ENCODE measurements at places on chromosomes 3 and 15.

GRCh38 chr15:74055804-74056203 lies 26.5 kb downstream of the GOLGA6A start:
- DNase-seq = no peak

- DNase-seq = no peak
Observed at GRCh38 chr3:192812743-192813383, 85.5 kb upstream of the FGF12 start.

GRCh38 chr3:5675319-5675718 lies 487.8 kb downstream of the EDEM1 start:
- DNase-seq = no peak

DNA sequence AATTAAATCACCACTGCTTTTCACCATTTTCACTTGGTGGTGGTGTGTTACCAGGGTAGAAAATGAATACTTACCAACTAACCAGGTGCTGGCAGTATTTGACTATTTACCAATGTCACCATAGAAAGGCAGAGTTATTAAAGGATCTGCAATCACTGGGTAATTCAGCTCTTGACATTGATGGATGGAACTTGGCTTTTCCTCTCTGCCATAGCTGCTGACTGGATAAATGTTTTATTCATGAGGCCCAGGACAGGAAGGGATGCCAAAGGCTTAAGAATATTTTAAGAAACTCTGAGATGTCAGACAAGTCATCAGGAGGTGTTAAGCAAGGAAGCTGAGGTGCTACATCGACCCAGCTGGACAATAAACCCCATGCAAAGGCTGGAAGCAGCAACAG lies 495.5 kb upstream of the CFAP20DC start:
- no peak for DNase-seq

DNA sequence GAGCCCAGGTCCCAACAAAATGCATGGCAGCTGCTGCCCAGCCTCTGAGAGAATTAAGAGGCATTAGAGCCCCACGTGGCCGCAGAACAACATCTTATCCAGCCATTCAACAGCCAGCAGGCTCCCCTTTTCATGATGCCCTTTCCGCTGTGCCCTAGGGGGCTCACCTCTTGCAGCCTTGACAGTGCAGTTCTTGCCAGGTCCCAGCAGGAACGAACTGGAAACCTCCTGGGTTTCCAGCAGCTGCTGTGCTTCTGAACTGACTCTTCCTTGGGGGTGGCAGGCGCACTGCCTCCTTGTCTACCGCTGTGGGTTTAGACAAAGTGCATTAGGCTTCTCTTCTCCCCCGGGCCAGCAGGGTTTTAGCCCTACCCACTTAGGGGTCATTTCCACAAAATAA lies 85.2 kb downstream of the FAM174B start:
- no peak for DNase-seq

DNA sequence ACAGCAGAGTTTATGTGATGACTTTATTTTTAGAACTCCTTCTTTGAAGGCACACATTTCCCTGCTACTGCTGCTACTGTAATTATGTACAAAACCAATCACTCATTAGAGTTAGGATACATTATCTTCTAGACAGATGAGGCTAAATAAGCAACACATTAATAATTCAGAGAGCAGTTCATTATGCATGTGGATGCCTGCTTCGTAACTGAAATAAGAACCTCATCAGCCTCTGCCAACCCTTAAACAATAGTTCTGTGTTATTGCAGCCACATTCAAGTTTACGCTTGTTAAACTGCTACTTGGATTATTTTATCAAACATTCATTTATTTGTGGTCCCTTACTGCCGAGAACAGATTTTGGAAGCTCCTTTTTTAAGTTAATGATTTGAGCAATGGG lies 52.5 kb upstream of the C15orf61 start:
- DNase-seq = no peak

- DNase-seq = no peak
Observed at GRCh38 chr15:31478702-31479221, 152.1 kb downstream of the KLF13 start.

- no peak for DNase-seq
Observed at GRCh38 chr15:50783411-50783810, 17.9 kb upstream of the SPPL2A start.

- no peak for DNase-seq
Observed at GRCh38 chr3:194277104-194277785, 73.9 kb downstream of the CPN2 start.

DNA sequence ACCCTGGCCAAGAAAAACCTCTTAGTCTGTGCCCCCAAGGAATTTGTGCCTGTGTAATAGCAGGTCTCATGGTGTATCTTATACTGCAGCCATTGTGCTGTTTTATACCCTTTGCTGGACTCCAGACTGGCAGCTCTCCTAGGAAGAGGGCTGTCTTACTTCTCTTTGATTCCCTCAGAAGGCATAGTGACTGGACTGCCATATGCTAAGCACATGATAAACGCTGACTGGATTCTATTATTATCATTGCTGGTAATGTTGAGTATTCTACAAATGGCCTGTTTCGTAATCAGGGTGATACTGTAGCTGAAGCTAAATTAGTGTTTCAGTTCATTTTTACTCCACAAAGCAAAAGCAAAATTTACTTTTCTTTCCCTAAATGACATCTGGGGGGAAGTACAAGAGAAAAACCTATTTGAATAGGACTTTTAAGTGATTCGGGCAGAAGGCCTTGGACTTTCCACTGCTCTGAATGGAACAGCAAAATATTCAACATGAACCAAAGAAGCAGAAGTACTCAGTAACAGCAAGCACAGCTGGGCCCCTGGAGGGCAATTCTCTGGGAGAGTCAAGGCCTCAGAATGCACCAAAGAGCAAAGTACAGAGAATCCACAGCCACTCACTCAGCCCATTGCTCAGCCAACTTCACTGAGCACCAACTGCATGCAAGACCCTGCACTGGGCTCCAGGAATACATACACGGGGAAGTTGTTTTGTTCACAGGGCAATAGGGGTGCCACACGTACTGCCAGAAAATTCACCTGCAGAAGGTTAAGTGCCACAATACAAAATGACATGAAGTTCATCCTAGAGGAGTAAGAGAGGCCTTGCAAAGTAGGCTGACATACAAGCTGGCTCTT lies 7.9 kb upstream of the BCL2A1 start:
- no peak for DNase-seq

DNA sequence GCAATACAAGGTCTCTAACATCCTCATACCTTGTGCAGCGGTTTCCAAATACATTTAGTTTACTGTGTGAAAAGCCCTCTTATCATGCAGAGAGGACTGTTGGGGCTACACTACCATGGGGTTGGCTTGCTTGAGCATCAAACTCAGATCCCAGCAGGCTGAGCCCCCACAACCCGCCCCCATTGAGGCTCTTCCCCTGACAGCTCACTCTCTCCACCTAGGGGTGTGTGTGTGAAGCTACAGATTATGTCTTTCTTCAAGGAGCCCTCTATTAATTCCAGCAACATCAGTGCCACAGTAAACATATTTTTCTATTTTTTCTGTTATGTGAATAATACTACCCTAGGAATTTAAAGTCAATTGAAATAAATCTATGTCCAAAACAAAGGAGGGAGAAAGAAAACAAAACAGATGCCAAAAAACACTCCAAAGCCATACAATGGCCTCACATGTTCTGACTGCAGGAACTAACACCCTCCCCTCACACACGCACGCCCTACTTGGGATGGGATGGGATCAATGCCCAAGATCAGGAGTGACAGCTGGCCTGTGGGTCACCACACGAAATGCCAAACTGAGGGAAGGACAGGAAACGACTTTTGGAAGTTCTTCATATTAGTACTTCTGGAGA lies 14.7 kb downstream of the TM4SF4 start:
- DNase-seq = no peak

GRCh38 chr15:80925597-80926059 lies 64.0 kb downstream of the MESD start:
- DNase-seq = no peak

- DNase-seq = no peak
Observed at GRCh38 chr3:23055733-23056376, 147.3 kb upstream of the UBE2E2 start.

GRCh38 chr3:140273542-140274195 lies 338.7 kb downstream of the CLSTN2 start:
- DNase-seq = no peak

DNA sequence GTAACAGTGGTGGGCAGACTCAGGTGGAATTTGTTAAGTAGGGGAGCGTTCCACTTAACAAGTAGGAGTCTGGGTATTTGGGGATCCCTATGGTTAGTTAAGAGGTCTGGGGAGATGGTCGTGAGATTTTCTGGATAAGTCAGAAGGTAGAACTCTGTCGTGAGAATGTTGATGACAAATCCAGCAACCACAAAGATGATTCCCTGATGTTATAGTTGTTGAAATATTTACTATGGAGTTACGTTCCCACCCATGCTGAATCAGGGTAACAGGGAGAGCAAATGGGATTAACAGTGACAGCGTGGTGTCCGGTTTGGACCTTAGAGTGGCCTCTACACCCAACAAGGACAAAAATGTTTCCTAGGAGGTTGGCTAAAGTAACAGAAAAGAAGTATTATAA lies 110.8 kb downstream of the MFSD1 start:
- no peak for DNase-seq

- DNase-seq = no peak
Observed at GRCh38 chr3:140629357-140630137, 48.3 kb upstream of the TRIM42 start.

DNA sequence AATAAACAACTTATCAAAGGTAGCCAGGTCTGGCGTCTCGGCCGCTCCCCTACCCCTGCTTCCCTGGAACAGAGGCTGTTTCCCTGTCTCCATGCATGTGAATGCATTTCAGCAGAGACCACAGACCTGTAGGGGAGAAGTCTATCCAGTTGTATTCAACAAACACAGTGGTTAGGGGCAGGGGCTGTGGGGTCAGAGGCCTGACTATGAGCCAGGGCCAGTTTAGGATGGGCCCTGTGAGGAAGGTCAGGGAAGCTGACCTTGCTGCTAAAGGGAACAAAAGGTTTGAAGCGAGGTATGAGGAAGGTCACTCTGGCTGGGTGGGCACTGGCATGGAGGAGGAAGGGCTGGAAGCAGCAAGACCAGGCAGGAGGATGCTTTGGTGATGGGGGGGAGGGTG lies 184.6 kb downstream of the XXYLT1 start:
- DNase-seq = no peak

DNA sequence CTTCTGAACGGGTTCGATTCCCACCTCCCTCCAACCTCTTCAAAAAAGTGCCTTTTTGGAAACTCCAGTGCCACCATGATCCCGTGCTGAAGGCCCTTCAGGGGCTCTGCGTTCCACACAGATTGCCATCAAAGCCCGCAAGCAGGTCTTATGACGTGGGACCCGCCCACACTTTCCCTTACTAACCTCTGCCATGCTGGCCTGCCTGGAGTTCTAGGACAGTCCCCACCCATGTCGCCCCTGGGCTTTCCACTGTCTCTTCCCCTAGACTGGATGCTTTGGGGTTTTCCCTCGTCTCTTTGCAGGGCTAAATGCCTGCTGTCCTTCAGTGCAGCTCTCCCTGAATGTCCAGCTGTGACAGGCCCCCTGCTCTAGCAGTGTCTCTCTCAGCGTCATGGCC lies 313.7 kb upstream of the ATP10A start:
- DNase-seq = no peak

DNA sequence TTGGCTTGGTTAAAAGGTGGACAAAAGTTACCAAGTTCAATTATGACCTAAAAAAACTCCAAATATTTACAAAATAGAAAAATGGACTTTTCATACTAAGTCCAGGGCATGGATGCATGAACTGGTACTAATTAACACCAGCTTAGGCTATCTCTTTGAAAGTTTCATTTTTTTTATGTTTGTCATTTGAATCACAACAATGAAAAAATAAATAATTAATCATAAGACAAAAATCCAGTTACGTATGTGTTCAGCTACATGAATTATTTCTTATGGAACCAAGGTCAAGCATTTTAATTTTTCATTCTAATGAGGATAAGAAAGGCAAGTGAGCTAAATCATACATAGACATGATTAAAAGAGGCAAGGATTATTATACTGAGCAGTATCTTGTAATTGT lies 23.7 kb upstream of the STRIT1 start:
- DNase-seq = no peak

DNA sequence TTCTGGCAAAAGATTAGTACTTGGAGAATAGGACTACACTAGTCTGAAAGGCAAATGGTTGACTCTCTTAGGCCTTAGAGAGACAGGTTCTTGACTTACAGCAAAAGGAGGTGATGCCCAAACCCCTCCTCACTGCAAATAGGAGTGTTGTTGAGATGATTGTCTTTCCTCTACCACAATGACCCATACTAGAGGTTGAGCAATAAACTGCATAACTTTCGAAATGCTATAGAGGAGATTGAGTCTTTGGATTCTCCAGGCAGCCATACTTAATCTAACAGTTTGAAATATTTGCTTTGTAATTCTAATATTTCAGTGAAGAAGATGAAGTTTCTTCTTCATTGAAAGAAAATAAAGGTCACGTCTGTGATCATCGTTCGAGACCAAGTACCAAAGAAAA lies 498.5 kb upstream of the GBE1 start:
- DNase-seq = no peak

GRCh38 chr3:193772422-193772763 lies 179.4 kb downstream of the OPA1 start:
- DNase-seq = no peak

DNA sequence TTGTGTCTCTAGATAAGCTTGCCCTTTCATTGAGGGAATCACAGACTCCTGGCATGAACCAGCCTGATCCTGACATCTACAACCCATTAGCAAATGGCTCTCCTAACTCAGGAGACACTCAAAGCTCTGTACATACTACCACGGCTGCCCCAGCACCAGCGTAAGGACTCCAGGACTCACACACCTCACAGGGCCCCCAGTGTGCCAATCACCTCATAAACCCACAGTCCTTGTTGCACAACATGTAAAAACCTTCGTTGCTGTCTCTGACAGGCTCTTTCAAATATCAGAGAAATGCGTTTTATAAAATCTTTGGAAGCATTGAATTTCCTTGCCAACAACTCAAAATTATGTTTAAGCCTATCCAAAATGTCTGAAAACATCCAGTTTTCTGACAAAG lies 7.3 kb downstream of the FYCO1 start:
- DNase-seq = no peak

DNA sequence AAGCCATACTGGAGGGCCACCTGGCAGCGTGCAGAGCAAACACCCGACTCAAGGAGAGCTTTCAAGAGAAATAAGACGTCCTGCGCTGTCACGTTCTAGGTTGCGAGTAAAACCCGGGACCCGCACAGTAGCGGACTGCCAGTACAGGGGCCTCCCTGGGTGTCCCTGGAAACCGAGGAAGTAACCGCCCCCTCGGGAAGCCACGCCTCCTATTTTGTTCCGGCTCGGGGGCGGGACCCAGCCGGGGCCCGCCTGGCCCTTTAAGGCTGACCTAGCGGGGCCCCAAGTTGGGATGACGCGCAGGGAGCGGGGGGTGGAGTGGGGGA lies 218 bp upstream of the MAPKAPK3 start:
- peak; percentile 94 for DNase-seq

- peak; percentile 71 for DNase-seq
Observed at GRCh38 chr3:169149349-169149890, 514.1 kb downstream of the MECOM start.
